ENCODE measurements at places on chromosomes 5 and 9.

DNA sequence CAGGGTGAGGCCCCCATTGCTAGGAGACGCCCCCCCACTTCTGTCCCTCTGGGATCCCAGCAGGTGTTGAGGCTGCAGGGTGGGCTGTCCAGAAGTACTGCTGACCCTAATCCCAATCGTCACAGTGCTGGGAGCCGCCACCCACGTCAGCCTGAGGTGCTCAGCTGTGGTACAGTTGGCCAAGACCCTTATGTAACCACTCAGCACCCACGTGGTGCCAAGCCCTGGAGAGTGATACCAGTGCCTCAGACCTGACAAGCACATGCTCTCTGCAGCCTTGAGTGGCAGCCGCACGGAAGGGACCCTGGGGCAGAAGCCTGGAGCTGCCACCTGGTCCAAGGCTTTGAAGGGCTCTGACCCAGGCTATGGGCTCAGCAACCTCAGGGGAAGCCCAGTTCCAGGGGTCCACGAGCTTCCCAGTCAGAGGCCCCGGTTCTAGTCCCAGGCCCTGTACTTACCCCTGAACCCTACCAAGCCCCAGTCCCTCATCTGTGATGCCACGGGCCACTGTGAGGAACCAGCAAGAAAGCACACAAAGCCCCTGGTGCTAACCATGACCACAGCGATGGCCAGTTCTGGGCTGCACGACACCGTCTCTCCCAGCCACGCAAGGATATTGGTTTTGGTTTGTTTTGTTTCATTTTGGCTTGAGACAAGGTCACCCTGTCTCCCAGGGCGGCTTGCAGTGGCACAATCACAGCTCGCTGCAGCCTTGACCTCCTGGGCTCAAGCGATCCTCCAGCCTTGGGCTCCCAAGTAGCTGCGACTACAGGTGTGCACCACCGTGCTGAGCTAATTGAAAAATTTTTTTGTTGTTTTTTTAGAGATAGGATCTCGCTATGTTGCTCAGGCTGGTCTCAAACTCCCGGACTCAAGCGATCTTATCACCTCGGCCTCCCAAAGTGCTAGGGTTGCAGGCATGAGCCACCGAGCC is 50.7 kb downstream of the DBH start:
- no peak for DNase-seq

GRCh38 chr9:79542735-79543620 is 28.8 kb upstream of the TLE4 start:
- DNase-seq, result no peak

GRCh38 chr5:6197427-6197826 is 180.9 kb downstream of the MED10 start:
- DNase-seq, result no peak

DNA sequence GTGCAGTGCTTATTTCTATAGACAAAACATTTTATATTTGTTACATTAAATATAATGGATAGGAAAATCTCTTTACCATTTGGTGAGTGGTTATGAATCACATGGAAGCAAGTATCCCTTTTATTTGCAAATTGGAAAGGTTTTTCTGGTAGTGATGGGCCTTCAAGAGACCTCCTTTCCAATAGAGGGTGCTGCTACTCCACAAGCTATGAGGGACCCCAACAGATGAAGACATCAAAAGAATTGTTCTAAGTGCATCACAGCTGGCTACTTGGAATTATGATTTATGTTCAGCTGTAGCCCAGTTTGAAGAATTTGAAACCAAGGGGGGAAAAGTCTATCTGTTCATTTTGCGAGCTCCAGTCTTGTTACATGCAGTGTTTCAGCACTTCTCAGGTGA is 493.7 kb upstream of the SGCD start:
- DNase-seq, result peak; percentile 1

DNA sequence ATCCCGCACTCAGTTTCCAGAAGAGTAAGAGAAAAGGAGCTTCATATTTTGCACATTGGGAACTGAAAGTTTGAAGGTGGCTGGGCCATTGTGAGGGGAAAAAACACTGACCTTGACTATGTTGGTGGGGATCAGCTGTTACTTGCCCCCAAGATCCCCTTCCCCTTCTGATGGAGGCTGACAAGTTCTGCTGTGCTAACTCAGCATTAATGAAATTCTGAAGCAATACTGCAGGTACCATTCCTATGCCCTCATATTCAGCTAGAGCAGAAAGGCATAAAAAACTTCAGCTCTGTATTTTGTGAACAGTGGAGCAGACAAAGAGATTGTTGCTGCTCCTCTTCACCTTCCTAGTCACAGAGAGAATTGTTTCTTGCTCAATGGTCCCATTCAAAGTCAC is 1013.8 kb upstream of the C9orf72 start:
- DNase-seq, result no peak

DNA sequence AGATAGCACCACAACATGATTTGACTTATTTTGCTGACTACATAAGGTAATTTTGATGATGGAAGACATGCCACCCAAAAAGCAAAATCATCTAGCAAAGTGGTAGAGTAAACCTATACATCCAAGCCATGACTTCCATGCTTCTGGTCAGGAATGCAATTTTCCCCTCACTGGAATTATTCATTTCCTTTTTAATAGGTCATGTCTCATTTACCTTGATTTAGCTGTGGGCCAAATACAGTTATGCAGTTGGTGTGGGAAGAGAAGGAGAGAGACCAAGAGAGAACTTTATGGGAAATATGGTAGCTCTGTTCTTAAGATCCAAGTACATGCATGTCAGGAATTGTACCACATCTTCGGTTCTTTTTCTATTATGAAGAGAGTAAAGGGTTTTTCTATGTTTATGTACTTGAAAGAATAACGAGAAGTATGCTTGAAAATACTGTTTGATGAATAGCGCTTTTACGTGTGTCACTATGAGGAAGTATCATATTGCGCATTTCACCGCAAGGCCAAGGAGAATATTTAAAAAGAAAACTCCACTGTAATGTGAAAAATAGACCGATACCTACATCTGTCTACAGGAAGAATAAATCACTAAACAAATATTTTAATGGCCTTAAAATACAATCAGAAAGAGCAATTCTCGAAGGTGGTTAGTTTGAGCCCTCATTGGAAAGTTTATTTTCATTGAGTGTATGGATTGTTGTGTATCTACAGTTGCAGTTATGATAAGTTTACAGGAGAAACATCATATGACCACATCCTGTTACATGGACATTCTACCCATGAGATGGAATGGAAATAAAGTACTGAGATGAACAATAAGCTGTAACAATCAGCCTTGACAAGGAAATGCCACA is 134.0 kb downstream of the FOXD1 start:
- no peak for DNase-seq

GRCh38 chr5:94508461-94509148 is 109.8 kb downstream of the KIAA0825 start:
- no peak for DNase-seq

DNA sequence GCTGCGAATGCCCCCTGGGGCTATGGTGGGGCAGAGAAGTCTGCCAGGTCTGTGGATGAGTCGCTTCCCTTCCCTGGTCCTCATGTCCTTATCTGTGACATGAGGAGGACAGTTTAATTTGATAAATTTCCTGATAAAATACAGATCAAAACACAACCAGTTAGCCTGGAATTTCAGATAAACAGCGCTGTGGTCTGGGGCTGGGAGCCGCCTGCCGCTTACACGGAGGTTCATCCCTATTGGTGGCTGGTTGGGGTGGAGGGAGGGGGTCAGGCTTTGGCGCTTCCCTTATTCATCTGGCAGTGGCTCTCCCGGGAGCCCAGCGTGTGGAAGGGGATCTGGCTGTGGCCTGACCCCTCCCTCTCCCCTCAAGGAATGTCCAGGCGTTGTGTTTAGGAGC is 17.9 kb downstream of the CRB2 start:
- no peak for DNase-seq

GRCh38 chr5:158832731-158833130 is 267.0 kb downstream of the EBF1 start:
- peak; percentile 69 for DNase-seq

- DNase-seq, result no peak
Observed at GRCh38 chr9:8781458-8781857, 981.9 kb upstream of the DMAC1 start.

DNA sequence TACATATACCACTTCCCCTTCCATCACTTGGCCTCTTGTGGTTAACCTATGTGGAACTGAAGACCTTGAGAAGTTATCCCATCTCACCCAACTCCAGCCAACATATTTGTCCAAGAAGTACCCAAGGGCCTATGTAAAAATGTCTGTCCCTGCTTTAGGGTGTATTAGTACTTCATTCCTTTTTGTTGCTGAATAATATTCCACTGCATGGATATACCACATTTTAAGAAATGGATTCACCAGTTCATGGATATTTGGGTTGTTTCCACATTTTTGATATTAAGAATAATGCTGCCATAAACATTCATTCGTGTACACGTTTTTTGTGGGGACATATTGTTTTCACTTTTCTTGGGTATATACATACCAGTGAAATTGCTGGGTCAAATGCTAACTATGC is 28.6 kb downstream of the IDNK start:
- no peak for DNase-seq

DNA sequence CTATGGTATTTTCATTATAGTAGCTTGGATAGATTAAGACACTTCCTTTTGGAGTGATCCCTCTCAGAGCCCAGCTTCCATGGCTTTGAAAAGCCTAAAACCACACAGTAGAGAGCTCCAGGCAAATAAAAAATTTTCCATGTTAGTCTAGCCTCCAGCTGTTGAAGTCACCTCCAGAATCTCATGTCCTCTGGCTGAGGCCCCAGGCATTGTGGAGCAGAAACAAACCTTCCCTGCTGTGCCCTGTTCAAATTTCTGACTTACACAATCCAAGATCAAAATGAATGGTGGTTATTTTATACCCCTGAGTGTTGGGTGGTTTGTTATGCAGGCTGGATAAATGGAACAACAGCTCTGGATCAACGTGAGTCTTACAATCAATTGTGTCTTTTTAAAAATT is 203.9 kb downstream of the ICE1 start:
- DNase-seq, result no peak

GRCh38 chr5:26009742-26010141 is 1028.6 kb downstream of the CDH9 start:
- no peak for DNase-seq

DNA sequence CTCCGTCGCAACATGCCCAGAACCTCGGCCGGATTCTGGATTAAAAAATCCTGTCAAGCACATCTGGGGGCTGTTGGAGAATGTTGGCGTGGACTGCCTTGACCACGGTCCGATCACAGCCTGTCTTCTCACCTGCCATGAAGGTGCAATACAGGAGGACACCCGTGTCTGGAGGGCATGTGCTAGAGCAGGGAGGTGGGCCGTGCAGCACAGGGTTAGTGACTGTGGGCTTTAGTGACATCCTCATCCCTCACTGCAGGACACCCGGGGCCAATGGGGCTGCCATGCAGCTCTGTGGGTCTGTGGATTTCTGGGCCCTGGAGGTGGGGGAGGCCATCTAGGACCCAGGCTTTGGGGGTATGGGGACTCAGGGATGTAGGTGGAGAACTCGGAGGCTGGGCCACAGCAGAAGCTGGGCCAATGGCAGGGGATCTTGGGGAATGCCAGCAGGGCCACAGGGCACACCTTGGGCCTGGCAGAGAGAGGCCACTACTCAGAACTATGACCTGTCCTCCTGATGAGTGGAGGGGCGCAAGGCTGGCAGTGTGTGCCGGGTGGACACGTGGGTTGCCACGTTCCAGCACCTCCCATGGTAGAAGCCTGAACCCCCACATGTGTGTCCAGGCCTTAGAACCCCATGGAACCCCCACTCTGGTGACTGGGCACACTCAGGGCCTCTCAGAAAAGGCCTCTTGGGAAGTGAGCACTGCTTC is 23.3 kb downstream of the ZDHHC11B start:
- DNase-seq, result no peak

GRCh38 chr5:147382776-147383175 is 127.1 kb downstream of the DPYSL3 start:
- no peak for DNase-seq

DNA sequence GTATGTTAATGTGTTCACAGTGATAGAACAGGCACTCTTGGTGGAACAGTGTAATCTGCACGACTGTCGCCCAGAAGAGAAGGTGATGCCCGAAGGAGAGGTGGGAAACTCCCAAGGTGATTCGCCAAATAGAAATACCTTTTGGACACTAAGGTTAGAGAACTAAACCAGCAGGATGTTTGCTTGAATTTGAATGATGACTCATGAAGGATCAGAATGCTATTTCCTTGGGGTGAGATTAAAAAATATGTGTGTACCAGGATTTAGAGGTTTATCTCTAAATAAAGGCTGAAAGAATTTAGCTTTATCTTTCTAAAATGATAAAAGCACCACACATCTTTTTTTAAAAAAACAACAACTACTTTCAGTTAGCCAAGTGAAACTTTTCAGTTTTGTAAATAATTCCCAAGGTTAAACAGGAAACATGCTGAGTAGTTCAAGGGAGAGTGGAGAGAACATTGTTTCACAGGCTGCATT is 297.4 kb upstream of the TAS2R1 start:
- no peak for DNase-seq

- DNase-seq, result no peak
Observed at GRCh38 chr9:107603281-107603680, 113.7 kb upstream of the KLF4 start.

DNA sequence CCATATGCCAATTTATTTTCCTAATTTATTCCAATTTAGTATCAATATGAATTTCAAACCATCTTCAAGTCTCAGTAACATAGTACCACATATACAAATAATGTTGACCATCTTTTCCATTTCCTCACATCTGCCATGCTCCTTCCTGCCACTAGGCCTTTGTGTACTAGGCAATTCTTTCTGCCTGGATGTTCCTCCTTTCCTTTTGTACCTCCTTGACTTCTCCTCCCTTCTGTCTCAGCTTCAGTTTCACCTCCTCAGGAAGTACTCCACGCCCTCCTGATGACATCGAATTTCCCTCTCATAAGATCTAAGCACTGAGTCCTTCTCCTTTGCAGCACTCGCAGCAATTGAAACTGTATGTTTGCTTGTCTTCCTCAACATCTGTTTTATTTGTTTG is 53.9 kb downstream of the MEF2C start:
- DNase-seq, result no peak

DNA sequence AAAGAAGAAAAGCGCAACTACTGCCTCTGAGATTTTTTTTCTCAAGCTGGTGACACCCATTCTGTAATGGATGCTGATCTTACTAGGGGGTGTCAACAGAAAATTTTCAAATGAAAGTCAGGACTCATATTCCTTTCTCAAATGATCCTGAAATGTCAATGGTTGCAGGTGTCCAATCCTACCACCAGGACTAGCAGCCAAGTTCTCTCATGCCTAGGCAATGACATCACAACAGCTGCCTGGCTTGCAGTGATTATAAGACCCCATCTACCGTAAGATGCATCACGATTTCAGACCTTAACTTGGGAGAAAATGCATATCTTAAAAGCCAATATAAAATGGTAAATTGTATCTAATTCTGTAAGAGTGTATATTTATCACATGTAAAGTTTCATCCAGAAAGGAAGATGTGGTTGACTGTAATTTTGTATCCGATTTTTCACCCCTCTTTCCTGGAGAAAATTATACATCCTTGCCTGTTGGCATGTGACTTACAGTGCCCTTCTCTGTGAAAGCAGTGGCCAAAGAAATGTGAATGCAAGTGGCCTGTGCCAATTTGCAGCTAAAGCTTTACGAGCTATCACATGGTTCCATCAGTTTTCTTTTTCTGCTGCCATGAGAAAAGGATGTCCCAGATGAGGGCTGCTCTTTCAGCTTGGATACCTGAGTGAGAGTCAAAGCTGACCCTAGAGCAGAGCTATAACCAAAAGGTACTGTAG is 104.4 kb downstream of the DENND1A start:
- no peak for DNase-seq

- no peak for DNase-seq
Observed at GRCh38 chr9:90393365-90394152, 249.1 kb downstream of the DIRAS2 start.

All from GM04504 (cell line).